ENCODE measurements at places on chromosomes 1 and 21. TPM values are rescaled to one million over a fixed set of nuclear protein-coding genes. Genes with fewer than 3 reads are reported as not detected.

The KIRREL1 gene
- 68.9 TPM for total RNA-seq

GRCh38 chr21:35922618-35923017, 137.7 kb downstream of the SETD4 start:
- DNase-seq, result no peak

GRCh38 chr1:231951374-231951773, 324.8 kb downstream of the DISC1 start:
- DNase-seq, result no peak

The SLC1A7 gene
- total RNA-seq, result 2.5 TPM

The COL8A2 gene
- total RNA-seq, result 35.9 TPM

DNA sequence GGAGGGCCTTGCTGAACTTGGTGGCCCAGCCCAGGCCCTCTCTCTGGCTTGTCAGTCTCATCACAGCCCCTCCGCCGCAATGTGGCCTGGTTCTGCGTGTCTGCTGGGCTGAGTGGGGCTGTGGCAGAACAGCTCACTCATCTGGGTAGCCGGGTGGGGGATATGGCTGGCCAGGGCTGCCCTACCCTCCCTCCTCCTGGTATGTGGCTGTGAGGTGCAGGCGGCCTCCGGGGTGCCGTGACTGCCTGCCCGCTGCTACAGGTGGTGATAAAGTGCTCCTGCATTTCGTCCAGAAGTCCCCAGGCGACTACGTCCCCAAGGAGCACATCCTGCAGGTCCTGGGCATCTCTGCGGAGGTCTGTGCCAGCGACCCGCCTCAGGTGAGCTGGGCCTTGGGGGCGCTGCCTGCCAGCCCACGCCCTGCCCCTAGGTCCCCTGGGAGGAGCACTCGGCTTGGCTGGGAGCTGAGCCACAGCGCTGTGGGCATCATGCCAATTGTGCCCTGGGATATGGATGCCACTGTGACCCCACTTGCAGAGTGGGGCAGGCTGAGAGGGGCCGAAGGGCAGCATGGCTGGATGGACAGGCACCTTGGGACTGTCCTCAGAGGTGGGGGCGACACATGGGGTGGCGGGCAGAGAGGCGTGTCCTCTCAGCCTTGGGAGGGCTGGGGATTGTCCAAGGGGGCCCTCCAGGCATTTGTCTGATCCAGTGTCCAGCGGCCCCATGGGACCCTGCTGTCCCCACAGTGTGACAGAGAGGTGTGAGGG, 2.3 kb downstream of the PRXL2B start:
- DNase-seq, result peak; percentile 81

The MIXL1 gene
- not detected for total RNA-seq

DNA sequence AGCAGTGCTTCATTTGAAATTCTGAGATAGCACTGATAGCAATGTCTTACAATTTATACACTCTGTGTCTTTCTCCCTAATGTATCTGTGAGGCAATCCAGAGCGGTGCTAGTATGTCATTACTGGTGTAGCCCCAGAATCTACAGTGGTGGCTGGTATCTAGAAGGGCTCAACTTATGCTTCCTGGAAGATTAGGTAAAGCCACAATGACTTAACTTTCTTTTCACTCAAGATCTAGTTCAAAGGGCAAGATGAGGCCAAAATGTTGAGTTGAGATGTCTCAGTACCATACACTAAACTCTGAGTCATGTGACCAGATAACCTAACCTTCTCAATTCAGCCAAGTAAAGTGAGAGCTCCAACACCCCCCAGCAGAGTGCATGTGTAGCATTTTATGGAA, 77.5 kb downstream of the PAPPA2 start:
- no peak for DNase-seq

DNA sequence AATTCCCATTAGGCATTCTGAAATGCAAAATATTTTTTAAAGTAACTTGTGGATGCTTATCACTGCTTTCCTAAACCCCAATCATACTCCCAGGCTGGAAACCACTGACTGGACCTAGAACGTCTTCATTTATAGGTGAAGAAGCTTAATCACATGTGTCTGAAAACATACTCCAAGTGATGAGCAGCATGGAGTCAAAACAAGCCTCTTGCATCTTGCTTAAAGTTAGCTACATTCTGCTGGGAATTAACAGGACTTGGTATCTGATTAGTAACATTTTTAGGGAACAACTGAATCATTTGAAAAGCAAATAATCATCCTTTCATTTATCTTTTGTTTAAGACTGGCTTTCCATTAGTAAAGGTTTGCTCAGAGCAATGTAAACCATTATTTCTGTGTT, 105.7 kb downstream of the AK5 start:
- DNase-seq, result no peak

The FAM163A gene
- not detected for total RNA-seq

DNA sequence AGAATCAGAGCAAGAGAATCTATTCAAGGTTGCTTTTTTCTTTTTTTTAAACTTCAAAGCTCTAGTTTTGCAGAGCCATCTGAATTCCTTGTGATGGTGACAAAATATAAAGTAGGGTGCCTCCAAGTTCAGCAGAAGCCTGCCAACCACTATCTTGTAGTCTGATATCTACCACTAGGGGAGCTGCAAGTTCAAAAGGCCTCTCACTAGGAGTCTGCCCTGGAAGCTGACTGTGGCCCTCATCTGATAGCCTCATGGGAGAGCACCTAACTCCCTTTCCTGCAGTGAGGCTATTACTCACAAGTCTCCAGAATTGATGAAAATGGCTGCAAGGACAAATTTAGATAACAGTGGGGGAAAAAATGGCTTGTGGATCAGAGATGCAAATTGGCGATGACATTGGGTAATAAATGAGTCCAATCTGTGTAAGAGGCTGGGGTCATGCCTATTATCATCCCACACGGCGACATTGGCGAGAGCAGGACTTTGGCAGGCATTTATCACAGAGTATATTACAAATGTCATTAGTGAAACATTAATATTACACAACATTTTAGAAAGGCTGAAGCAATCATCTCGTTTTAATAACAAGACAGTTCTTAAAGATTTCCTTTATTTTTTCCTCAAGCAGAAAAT, 10.7 kb upstream of the ZP4 start:
- DNase-seq, result no peak

- no peak for DNase-seq
These were observed 58.1 kb upstream of the ANGPTL1 start for GRCh38 chr1:178928976-178929375.

All from posterior vena cava (tissue), 2 donors.